ENCODE measurements at places on chromosomes 5 and 9.

GRCh38 chr5:143657647-143658285 is 154.2 kb upstream of the HMHB1 start:
- no peak for DNase-seq

GRCh38 chr5:93054424-93055163 is 526.4 kb downstream of the NR2F1-AS1 start:
- DNase-seq, result no peak

DNA sequence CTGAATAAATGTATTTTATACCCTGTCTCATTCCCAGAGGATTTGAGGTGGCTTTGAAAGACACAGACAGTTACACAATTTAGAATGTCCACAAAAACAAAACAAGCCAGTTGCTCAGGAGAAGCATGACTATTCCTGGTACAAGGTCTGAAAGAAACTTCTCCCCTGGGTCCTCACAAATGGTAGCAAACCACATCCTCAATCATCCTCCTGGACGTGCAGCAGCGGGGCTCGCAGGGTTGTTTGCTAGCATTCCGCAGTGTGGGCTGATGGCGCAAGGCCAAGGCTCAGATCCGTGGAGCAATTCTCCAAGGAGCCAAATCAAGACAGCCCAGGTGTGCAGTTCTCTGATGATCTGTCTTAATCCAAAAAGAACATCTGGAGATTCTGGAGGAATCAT is 210.3 kb downstream of the ACTL7B start:
- DNase-seq, result no peak

GRCh38 chr5:143182901-143183820 is 220.3 kb downstream of the NR3C1 start:
- DNase-seq, result peak; percentile 16

- no peak for DNase-seq
These were observed 65.6 kb downstream of the TEX10 start for GRCh38 chr9:100287186-100287585.

- no peak for DNase-seq
These were observed 14.7 kb upstream of the BRD3OS start for GRCh38 chr9:134010310-134011173.
